ENCODE measurements at places on chromosomes 4 and X.

DNA sequence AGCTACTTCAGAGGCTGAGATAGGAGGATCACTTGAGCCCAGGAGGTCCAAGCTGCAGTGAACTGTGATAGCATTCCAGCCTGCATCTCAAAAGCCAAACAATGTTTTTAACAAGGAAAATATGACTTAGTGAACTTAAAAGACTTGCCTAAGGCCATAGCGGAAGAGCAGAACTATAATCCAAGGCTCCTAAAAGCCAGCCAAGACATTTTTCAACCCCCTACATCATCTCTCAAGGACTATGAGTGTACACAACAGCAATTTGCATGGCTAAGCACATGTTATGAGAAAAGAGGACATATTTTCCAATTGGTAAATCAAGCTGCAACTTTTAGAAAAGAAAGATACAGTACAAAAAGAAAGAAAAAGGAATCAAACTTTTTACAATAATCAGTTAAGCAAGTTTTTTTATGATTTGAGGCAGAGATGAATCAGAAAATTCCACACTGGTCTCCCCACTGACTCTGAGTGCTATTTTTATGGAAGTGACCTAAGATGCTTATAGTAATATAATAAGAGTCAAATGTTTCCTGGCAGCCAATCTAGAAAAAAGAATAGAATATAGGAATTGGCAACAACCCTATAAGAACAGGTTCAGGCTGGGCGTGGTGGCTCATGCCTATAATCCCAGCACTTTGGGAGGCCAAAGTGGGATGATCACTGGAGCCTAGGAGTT, 9.8 kb upstream of the ACOT9 start:
- DNase-seq = no peak

GRCh38 chr4:70994069-70994366, 569 bp downstream of the DCK start:
- no peak for DNase-seq

- DNase-seq = no peak
These were observed 18.0 kb downstream of the ETDC start for GRCh38 chrX:135327299-135327698.

DNA sequence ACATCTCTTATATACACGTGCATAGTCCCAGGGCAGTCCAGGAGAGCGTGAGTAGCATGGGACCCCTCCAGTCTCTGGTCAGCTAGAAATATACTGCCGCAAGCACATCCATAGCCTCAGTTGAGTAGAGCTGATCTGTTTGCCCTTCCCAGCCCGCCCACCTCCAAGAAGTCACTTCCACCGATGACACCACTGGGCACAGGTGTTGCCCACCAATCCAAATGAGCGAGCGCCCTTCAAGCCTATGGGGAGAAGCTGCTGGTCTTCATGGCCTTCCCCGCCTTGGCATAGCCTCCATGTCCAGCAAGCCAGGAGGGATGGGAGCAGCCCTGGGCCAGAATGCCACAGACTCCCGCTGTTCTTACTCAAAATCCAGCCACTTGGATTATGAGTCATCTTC, 10.2 kb downstream of the DUSP9 start:
- no peak for DNase-seq

Data from activated T-cell treated with anti-CD3 and anti-CD28 coated beads, Interleukin-2, amount 50 U/mL, for 1 hour (primary cell).